ENCODE measurements at places on chromosomes 3 and 15. TPM values are rescaled to one million over a fixed set of nuclear protein-coding genes. Genes with fewer than 3 reads are reported as not detected.

- no peak overlapping the region for H3K4me3 ChIP-seq
- no peaks in the 10 kb centered on the region for H3K36me3 ChIP-seq
- no peak overlapping the region for H3K27ac ChIP-seq
- no peaks in the 10 kb centered on the region for H3K4me1 ChIP-seq
- no peak for DNase-seq
- H3K27me3 ChIP-seq = no peaks in the 10 kb centered on the region
Observed at GRCh38 chr15:62026487-62027262, 33.6 kb downstream of the VPS13C start.

DNA sequence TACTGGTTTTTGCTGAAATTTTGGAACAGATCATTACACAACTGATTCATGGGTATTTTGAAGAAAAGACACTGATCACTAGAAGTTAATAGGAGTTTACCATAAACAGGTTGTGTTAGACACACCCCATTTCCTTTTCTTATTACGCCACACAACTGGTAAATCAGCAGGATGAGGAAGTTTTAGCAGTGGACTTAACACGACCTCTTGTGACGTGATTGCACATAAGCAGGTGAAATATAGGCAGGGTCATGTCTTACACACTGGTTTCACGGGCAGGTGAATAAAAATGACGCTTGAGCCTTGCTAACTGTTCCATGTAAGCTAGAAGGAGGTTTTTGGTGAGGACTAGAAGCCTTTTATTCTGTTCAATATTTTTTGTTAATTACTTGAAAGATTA is 27.1 kb upstream of the TPRG1 start:
- no peak for DNase-seq
- no peak overlapping the region for H3K4me3 ChIP-seq
- peaks cover 15% of the 10 kb centered on the region for H3K27me3 ChIP-seq
- no peaks in the 10 kb centered on the region for H3K36me3 ChIP-seq
- no peaks in the 10 kb centered on the region for H3K4me1 ChIP-seq

GRCh38 chr15:75639191-75639708 is 774 bp downstream of the IMP3 start:
- peak overlapping the region; percentile 68 for H3K4me3 ChIP-seq
- H3K4me1 ChIP-seq = peaks cover 10% of the 10 kb centered on the region
- H3K27ac ChIP-seq = peak overlapping the region; percentile 93
- H3K27me3 ChIP-seq = no peaks in the 10 kb centered on the region
- peaks cover 3% of the 10 kb centered on the region for H3K36me3 ChIP-seq
- DNase-seq = no peak

- H3K27me3 ChIP-seq = no peaks in the 10 kb centered on the region
- no peaks in the 10 kb centered on the region for H3K36me3 ChIP-seq
- no peak for DNase-seq
- no peak overlapping the region for H3K4me3 ChIP-seq
- no peak overlapping the region for H3K27ac ChIP-seq
- H3K4me1 ChIP-seq = peaks cover 3% of the 10 kb centered on the region
Observed at GRCh38 chr15:66733976-66734375, 31.9 kb downstream of the SMAD6 start.

The ADIPOQ gene
- not detected for polyA plus RNA-seq

The FANCD2 gene
- 3.4 TPM for polyA plus RNA-seq

The GADL1 gene
- polyA plus RNA-seq = not detected

The CHRNB4 gene
- 0.06 TPM for polyA plus RNA-seq
